ENCODE measurements at places on chromosomes 3 and 15.

DNA sequence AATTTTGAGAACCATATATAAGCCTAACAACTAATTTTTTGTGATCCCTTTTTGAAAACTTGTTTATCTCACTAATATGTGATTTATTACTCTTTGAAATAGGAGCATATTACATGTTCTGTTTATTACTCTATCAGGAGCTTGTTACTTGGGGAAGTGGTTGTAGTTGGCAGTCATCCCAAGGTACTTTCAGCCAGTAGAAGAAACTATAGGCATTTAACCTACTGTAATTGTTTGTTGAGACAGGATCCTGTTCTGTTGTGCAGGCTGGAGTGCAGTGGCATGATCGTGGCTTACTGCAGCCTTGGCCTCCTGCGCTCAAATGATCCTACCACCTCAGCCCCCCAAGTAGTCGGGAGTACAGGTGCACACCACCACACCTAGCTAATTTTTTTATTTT is 195.6 kb downstream of the TCF12 start:
- no peak for DNase-seq

DNA sequence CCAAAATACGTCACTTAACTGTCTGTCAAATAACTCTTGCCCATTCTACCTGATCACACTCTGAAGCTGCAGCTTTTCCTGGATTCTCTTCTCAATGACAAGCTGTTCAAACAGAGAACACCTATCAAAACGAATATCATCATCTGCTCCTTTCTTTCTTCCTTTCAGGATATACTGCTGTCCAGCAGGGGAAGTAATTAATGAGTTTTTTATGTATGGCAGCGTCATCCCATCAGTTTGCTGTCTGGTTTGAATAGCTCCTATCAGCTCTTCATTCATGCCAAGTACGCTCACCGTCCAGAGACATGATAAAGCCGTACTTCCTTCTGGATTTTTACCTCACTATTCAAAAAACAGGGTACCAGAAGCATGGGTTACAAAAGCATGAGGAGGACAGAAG is at the start of gene CHRM5:
Gene CHRM5 (plus strand): TSS at position 274 of the 400 bp plus-strand sequence. CDS start 94,221 bp downstream, outside the sequence.
- no peak for DNase-seq

DNA sequence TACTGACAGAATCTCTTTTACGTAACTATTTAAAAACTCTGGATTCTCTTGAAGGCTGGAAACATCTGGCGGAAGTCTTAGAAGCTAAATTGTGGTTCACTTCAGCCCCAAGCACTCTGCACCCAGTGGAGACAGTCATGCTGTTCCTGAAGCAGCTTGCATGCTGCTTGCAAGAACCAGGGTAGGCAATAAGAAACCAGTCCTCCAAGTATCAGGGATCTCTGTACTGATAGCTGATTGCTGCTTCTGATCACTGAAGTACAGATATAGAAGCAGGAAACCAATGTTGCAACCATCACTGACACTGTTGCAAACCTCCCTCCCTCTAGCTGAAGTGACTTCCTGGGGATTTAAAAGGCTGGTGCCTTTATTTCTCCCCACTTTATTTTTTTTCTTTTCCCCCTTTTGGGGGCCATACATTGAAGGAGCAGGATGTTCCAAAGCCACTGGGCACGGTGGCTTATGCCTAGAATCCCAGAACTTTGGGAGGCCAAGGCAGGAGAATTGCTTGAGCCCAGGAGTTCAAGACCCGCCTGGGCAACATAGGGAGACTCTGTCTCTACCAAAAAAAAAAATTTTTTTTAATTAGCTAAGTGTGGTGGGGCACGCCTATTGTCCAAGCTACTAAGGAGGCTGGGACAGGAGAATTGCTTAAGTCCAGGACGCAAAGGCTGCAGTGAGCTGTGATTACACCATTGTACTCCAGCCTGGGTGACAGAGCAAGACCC is 15.3 kb downstream of the SPCS1 start:
- peak; percentile 3 for DNase-seq

DNA sequence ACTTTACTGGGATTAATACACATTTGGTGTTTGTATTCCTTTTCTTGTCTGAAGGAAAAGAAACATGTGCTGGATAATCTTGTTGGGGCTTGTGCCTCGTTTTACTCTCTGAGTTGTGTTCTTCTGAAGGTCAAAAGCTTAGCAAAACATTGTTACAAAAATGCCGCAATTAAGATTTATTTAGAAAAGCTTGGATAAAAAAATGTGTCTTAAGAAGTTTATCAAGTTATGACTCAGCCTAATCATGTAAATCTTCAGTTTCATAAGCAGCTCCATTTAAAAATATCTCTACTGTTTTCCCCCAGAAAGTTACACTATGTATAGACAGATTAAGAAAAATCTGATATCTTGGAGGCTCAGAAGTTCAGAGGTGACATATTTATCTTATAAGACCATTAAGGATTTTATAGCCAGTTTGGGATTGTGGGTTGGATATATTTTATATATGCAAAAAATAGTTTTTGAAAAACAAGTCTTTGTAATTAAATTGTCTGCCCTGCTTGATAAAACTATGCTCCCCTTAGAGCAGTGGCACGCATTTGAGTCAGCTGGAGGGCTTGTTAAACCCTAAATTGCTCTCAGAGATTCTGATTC is 56.5 kb downstream of the CLDN11 start:
- DNase-seq: no peak
